ENCODE measurements at places on chromosomes 7 and 10.
A peak's percentile ranks its signal among the peaks of the same experiment; 100 is the strongest.

GRCh38 chr7:28354601-28355402 is 57.5 kb upstream of the CREB5 start:
- no peak for DNase-seq

DNA sequence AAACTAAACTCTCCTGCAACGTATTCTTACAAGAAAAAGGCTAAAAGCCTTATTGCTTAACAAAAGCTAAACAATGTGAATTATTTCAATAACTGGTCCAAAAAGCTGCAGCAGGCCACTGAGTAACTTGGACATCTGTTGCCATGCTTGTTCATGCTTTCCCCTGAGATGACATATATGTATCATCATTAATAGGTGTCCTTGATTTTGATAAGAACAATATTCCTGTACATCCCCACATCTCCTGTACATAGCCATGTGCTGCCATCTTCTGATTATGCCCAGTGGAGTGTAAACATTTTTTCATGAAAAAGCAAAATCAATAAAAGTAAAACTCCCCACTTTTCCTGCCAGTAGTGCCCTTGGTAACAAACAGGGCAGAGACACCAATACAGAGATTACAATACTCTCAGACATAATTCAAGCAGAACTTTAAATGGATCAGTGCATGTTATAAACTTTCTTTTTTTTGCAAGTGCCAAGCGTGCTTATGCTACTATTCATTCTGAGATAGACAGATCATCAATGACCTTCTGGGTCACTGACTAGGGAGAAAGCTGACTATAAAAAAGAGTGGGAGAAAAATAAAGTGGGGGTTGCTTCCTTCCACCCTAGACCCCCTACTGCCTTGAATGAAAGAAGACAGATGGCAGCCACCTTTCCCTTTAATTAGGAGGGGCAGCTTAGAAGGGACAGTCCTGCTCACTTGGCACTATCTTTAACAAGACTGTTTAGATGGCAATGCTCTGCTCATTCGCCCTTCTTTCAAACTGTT is 205.5 kb upstream of the KLF14 start:
- no peak for DNase-seq

DNA sequence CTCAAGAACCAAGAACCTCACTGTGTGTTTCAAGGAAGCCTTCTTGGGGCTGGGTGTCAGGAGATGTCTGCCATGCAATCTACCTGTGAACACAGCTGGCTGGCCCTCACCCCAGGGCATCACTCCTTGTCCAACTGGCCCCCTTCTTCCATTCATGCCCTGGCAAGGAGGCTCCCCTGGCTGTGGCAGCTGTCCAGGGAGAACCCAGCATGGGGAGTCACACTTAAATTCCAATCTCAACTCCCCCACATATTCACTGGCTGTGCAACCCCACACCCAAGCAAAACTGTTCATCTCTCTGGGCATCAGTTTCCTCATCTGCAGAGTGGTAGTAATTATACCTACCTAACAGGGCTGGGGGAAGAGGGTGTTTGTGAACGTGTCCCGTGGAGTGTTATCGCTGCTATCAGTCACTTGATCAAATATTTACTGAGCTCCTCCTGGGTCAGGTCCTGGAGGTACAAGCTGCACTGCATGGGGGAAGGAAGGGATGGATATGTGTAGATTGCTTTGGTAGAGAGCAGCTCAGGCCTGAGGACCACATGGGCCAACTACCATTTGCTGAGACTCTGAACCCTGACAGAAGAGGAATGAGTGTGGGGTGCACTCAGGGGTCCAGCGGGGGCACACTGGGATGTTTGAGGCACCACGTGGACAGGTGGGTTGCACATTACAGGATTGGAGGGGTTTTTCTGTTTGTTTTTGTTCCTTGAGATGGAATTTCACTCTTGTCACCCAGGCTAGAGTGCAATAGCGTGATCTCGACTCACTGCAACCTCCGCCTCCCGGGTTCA is 2.1 kb upstream of the GPRIN2 start:
- DNase-seq = peak; percentile 6

DNA sequence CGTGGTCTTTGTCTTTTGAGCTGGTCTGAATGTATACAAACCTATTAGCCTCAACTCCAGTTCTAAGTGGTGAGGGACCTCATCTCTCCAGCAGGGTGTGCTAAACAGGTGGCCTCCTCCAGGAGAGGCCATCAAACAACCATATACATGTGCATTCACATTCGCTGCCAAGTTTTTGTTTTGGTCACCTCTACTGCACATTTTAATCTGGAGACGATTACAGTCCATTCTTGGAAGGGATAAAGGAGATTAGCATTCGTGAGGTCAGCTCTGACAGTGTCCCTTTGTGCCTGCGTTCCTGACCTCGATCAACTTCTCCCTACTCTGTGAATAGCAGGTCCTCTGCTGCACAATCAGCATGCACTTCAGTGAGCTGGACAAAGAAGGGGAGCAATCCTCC is 60.8 kb downstream of the RHOBTB1 start:
- DNase-seq = peak; percentile 22

DNA sequence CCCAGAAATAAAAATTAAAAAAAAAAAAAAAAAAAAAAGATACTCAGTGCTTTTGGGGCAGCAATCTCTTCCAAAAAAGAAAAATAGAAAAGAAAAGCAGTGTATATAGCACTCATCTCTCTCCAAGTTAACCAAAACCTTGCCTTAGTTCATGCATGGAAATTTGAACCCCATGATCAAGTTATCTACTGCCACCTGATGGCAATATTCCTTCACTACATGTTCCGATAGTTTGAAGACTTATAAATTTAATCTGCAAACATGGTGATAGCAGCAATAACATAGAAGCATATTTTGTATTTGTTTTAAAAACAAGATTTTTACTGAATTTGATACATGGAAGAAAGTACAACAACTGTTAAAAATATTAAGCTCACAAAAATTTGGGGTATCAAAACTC is 48.6 kb upstream of the SLIT1 start:
- peak; percentile 17 for DNase-seq

- DNase-seq = no peak
Observed at GRCh38 chr10:26212511-26212910, 4.1 kb upstream of the GAD2 start.

DNA sequence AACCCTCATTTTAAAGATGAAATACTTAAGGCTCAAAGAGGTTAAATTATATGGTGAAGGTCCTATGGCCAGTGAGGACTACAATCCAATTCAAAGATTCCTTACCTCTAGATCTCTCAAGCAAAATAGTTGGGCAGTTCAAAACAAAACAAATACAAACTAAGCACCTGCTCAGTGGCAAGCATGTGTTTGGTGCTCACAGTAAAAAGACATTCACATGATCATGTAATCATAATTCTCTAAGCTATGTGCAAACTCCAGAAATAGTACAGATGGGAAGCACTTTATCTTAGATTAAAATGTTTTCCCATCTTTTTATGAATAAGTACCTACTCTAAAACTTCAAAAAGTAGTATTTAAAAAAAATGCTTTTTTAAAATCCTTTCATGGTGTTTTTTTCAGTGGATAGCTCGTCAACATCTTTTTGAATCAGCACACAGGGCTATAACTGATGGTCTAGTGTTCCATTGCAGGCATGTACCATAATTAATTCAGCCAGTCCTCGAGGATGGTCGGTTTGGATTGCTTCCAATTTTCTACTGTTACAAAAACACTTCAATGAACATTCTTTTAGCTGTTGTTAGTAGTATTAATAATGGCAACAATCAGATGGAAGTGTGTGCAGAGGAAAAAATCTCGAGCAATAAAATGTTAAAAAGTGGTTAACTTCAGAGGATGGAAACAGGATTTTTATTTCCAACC is 58.4 kb downstream of the CHCHD3 start:
- DNase-seq = no peak

GRCh38 chr7:8343556-8343955 is 81.6 kb upstream of the ICA1 start:
- DNase-seq = no peak

DNA sequence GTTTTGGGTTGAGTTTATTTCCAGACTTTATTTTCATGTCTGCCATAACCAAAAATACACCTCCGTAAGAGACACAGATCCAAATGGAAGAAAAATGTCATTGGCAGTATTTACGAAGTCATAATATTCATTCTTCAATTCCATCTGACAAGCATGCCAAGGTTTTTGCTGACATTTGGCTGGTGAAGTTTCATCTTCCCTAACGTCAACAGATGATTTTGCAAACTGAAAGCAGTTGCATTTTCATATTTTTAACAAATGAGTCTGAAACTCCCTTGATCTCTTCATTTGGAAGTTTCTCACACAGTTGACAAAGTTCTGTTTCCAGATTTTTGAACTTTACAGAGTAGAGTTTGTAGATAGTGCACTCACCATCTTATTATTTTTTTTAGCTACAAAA is 114.5 kb downstream of the CALN1 start:
- no peak for DNase-seq

DNA sequence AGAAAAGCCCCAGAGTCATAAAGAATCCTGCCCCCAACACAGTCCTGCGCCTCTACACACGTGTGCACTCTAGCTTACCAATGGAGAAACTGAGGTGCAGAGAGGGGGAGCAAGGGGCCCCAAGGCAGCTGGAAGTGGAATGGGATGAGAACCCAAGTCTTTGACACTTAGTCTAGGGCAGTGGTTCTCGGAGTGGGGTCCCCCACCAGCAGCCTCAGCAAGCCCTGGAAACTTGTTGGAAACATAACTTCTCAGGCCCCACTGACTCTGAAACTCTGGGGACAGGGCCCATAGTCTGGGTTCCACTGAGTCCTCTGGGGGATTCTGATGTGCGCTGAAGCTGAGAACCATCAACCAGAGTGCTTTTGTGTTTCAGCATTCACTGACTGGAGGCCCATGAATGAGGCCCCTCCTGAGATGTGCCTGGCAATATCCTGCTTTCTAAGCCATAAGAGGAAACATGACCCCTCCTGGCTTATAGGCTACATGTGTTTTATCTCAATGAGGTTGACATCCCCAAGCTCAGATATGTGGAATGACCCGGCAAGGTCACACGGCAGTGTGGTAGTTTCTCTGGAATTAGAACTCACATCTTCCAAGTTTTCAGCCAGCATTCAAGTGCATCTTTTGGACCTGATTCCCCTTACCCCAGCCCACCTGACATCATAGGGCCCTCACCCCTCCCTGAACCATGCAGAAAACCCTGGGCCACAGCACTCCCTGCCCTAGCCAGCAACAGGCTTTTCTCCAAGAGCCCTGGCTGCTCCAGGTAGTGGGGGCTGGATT is 147.3 kb upstream of the PCBD1 start:
- DNase-seq = no peak

DNA sequence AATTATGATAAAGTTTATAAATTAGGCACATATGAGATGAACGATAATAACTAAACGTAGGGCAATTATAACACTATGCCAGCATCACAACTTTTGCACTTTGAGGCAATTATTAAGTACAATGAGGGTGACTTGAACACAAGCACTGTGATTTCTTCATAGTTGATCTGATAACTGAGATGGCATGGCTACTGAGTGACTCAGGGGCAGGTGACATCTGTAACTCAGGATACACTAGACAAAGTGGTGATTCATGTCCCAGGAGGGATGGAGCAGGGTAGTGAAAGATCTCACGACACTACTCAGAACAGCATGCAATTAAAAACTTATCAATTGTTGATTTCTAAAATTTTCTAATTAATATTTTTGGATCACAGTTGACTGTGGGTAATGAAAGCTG is 98.3 kb upstream of the ARHGAP21 start:
- DNase-seq = no peak

DNA sequence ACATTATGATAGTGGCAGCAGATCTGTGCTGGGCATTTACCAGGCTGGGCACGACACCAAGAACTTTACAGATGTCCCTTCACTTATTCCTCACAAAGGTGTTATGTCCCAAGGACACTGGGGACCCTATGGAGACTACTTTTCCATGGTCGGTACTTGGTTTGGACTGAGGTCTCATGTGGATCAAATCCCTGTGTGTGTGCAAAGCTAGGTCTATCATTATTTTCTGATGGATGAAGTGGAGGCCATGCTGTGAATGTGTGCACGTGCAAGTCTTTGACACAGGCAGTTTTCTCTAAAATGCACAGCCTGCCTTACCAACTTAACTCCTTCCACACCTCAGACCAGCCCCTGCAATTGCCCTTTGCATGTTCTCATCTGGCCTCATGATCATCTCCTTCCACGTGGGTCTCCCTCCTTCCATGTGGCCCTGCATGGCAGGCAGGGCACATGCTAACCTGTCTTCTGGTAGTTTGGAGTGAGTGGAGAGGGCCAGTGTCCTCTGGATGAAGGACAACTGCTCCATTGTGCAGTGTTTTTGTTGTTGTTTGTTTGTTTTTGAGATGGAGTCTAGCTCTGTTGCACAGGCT is 16.0 kb upstream of the ZNF273 start:
- DNase-seq = no peak

GRCh38 chr7:47256016-47256415 is 325.9 kb downstream of the TNS3 start:
- DNase-seq = no peak

- DNase-seq = no peak
Observed at GRCh38 chr10:4810092-4810491, 15.9 kb upstream of the AKR1E2 start.

GRCh38 chr10:126061526-126061925 is 165.2 kb downstream of the FANK1 start:
- no peak for DNase-seq

- no peak for DNase-seq
Observed at GRCh38 chr10:132796846-132797245, 10.9 kb upstream of the NKX6-2 start.

- no peak for DNase-seq
Observed at GRCh38 chr7:38975944-38976392, 1.7 kb upstream of the POU6F2 start.

DNA sequence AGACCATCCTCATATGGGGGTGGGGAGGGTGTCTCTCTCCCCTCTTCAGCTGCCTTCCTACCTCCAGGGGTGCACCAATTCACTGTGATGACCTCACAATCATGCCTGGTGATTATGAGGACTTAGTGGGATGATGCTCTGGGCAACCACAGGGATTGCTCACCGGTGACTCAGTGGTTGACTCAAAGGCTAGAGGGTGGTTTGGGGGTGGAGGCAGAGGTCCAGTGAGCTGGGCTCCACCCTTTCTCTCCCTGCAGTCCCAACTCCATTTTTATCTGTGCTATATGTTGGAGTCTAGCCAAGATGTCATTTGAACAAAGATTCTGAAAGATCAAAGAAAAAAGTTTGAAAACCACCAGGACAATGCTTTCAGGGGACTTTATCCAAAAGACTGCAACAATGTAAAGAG is 286.9 kb downstream of the KCNMA1 start:
- no peak for DNase-seq

GRCh38 chr10:46545861-46546590 is 10.4 kb downstream of the GPRIN2 start:
- DNase-seq = no peak

DNA sequence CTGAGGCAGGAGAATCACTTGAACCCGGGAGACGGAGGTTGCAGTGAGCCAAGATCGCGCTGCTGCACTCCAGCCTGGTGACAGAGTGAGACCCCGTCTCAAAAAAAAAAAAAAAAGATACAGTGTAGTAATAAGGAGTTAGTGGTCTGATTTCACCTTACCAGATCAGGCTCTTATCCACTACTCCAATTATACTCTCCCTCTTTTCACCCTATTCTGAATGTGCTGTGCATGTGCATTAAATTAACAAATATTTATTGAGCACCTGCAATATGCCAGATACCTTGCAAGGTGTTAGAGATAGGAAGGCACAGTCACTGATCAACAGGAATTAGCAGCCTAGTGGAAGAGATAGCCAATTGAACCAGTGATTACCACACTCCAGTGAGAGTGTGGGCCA is 241.9 kb upstream of the LRGUK start:
- DNase-seq = no peak
